ENCODE measurements at places on chromosomes 7 and 10. TPM values are rescaled to one million over a fixed set of nuclear protein-coding genes. Genes with fewer than 3 reads are reported as not detected.

The VSTM4 gene
- not detected for polyA plus RNA-seq

The NPTX2 gene
- polyA plus RNA-seq, result not detected

The NAT16 gene
- polyA plus RNA-seq, result not detected

The BMI1 gene
- 27.0 TPM for polyA plus RNA-seq

The CDNF gene
- 2.1 TPM for polyA plus RNA-seq

The ZNF467 gene
- 2.3 TPM for polyA plus RNA-seq

The TMEM236 gene
- 0.15 TPM for polyA plus RNA-seq

The HTR5A gene
- polyA plus RNA-seq, result not detected

The ZNF479 gene
- not detected for polyA plus RNA-seq

The PRR15 gene
- polyA plus RNA-seq, result not detected

The HOXA10 gene
- not detected for polyA plus RNA-seq

The ABCB1 gene
- 0.49 TPM for polyA plus RNA-seq

The FIS1 gene
- 230 TPM for polyA plus RNA-seq

The EEPD1 gene
- polyA plus RNA-seq, result 10.6 TPM

The LBX1 gene
- not detected for polyA plus RNA-seq

The POU6F2 gene
- not detected for polyA plus RNA-seq

The PNLIPRP1 gene
- not detected for polyA plus RNA-seq

The SLC13A1 gene
- not detected for polyA plus RNA-seq

The ATG9B gene
- 18.6 TPM for polyA plus RNA-seq

The STEAP4 gene
- not detected for polyA plus RNA-seq

The SHTN1 gene
- polyA plus RNA-seq, result 0.25 TPM

The CABCOCO1 gene
- not detected for polyA plus RNA-seq

The BTBD16 gene
- not detected for polyA plus RNA-seq

The TCAF2 gene
- 13.9 TPM for polyA plus RNA-seq

The SEMA3C gene
- not detected for polyA plus RNA-seq

The LRRC4 gene
- 0.06 TPM for polyA plus RNA-seq

The CYP26C1 gene
- not detected for polyA plus RNA-seq

The EGFR gene
- not detected for polyA plus RNA-seq

The ADRA2A gene
- polyA plus RNA-seq, result not detected

The PPP1R17 gene
- not detected for polyA plus RNA-seq

The AKR1B1 gene
- polyA plus RNA-seq, result 137 TPM

Data from CD4-positive, CD25-positive, alpha-beta regulatory T cell (primary cell).